ENCODE measurements at places on chromosomes 7 and 10. TPM values are rescaled to one million over a fixed set of nuclear protein-coding genes. Genes with fewer than 3 reads are reported as not detected.

OPALIN gene
- not detected for total RNA-seq

SFMBT2 gene
- total RNA-seq: 38.3 TPM

DNA sequence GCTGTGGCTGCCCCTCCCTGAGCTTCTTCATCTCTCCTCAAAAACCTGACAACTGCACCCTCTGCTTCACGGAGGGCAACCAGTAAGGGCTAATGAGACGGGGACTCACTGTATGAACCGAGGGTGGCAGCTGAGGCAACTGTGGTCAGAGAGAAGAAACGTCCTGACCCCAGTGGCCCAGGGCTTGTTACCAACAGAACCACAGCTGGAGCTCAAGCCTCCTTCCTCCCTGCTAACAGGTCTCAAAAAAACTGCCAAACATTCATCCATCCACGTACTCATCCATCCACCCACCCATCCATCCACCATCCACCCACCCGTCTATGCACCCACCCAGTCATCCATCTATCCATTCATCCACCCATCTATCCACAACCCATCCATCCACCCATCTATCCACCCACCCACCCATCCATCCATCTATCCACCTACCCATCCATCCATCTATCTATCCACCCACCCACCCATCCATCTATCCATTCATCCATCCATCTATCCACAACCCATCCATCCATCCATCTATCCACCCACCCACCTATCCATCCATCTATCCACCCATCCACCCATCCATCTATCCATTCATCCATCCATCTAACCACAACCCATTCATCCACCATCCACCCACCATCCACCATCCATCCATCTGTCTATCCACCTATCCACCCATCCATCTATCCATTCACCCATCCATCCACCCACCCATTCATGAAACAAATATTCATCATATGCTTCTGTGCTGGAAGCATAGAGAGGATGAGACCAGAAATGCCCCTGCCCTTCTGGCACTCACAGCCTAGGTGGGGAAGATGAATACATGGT lies 111.7 kb downstream of the PDGFA start:
- no peak for DNase-seq

ZPBP gene
- not detected for total RNA-seq

NEURL1 gene
- 3.6 TPM for total RNA-seq

H2BK1 gene
- not detected for total RNA-seq

TRIL gene
- total RNA-seq: 0.39 TPM

DNA sequence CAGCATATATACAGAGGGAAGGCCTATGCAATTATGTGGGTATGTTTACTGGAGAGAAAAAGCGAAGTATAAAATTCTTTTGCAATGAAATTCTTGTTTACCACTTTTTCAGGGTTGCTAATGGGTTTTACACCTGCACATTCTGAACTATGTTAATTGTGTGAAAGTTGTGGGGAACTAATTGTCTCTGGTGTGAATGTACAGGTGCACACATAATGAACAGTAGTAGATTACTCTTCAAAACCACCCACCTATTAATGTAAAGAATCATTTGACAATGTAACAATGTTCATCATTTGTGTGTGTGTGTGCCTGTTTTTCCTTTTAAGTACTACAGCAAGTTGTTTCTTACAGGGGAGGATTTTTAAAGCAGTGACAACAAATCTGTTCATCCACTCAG lies 80.0 kb upstream of the FEZF1 start:
- DNase-seq: no peak

- DNase-seq: no peak
Measured at GRCh38 chr10:101289541-101289940, 60.3 kb upstream of the LBX1 start.

OLAH gene
- total RNA-seq: 0.44 TPM

DNA sequence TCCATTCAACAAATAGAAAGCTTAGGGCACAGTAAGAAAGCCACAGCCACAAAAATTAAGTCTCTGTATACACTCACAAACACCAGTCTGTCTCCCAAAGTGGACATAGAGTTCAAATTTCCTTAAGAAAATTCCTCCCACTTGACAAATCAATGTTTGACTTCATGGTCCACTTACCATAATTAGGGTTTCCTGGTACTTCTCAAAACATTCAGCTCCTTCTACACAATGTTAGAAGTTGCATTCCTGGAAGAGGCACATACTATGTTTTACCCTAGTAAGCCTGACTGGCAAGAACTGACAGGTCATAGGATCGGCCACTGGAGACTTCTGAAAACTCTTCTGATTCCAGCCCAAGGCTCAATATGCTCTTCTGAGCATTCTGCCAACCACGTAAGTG lies 70.5 kb downstream of the CPXM2 start:
- no peak for DNase-seq

BUB3 gene
- total RNA-seq: 197 TPM

GRCh38 chr10:1054684-1055083 lies 1.5 kb upstream of the WDR37 start:
- no peak for DNase-seq

DNA sequence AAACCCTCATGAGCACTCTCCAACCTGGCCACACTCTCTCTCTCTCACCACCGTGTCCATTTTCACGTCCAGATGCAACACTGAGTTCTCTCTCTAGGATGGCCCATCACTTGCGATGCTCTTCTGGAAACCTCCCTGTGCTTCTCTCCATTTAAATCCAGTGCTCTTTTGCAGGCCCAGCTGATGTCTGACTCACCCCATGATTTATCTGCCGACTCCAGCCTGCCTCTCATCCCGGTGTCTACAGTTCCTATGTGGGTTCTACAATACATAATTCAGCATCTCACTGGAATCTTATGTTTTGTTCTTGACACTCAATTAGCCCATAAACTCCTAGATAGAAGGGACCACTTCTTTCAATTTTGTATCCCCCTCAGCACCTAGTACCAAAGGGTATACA lies 5.0 kb downstream of the TPK1 start:
- no peak for DNase-seq

DNA sequence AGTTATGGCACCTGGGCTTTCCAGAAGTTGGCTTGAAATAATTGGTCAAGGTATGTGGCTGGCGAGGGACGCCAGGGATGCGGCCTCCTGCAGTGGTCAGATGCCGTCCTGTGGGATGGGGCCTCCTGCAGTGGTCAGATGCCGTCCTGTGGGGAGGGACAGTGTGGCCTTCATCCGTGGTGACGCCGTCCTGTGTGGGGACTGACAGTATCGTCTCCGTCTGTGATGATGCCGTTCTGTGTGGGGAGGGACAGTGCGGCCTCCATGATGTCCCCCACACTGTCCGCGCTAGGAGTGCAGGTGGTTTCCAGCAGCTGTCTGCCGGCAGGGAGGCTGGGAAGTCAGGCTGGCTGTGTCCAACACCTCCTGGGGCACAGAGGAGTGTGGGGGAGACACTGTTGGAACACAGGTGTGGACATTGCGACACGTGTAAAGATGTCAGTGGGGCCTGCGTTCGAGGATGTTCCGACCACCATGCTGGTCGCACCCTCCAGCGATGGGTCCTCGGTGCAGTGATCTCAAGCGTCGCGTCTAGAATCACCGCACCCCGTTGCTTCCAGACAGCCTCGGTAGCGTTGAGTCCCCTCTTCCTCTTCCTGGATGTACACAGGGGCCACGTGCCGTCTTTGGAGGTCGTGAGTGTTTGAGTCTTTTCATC lies 52.6 kb downstream of the INPP5A start:
- no peak for DNase-seq

DNA sequence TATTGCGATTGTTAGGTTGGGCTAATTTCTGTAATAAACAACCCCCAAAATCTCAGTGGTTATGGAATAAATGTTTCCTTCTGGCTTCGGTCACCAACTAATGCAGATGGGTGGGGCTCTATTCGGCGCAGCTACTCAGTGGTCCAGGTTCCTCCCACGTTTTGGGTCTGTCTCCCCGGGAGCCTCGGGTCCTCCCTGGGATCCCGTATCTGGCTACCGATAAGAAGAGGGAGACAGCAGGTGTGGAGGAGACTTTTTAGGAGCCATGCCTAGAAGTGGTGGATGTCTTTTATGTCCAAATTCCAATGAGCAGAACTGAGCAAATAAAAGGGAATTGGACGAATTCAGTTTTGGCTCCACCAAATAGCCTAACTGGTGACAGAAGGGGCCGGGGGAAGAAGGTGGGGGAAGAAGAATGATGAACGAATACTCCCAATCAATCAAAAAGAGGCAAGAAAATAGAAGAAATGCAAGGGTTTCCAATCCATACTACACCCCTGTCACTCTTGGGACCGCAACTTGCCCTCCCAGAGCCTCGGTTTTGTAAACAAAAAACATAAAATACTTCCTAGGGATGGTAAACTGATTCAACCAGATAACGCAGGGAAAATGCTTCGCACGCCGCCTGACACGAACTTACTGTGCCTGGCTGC lies 498 bp upstream of the C10orf53 start:
- DNase-seq: no peak

GRCh38 chr7:81624650-81625631 lies 144.9 kb downstream of the HGF start:
- DNase-seq: no peak

GRCh38 chr7:18338910-18339523 lies 156.5 kb upstream of the HDAC9 start:
- DNase-seq: no peak

SP8 gene
- not detected for total RNA-seq

SGCE gene
- 0.42 TPM for total RNA-seq

DNA sequence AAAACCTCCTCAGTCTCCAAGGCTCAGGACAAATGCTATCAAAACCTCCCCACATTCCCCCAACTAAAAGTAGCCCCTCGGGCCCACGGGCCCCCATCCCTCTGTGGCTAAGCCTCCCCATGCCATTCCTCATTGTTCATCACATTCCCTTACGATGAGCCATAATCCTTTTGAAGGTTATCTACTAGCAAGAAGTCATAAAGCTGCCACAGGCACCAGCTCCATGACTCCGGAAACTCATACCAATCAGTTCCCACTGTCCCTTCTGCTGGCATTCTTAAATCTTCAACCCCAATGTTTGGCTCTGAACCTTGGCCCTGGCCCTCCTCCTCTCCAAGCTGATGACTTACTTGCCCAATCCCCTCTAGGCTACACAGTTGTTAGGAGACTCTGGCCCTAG lies 19.4 kb upstream of the TM9SF3 start:
- no peak for DNase-seq

DNA sequence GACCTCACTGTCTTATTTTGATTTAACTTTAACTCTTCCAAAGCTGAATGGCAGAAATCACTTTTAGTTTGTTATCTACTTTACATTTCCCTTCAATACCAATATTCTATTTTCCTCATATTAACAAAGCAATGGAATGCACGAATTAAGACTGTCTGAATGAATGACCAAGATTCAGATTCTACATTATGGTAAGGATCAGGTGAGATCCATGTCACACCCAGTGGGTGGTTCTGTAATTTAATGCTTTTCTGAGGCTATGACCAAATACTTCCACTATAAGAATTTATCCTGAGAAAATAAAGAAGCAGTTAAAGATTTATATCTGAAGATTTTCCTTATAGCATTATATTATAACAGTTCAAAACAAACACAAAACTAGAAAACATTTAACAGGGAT lies 90.2 kb upstream of the NUPR2 start:
- no peak for DNase-seq

- no peak for DNase-seq
Measured at GRCh38 chr10:123160311-123160980, 6.2 kb downstream of the BUB3 start.

EGR2 gene
- 268 TPM for total RNA-seq

- DNase-seq: no peak
Measured at GRCh38 chr7:79298145-79298760, 155.2 kb downstream of the MAGI2 start.

- no peak for DNase-seq
Measured at GRCh38 chr7:122628651-122629411, 70.1 kb downstream of the RNF133 start.

Measured in activated T-helper 1 cell treated with anti-CD3 and anti-CD28 coated beads, Interleukin-12 subunit alpha, Interleukin-12 subunit beta, Interleukin-2, Interleukin-4 antibody, amounts not matched to agents 30 ng/mL and 10 ng/mL and 1 ng/mL, durations not matched to agents 14 hours and 24 hours and 36 hours (primary cell).